ENCODE measurements at places on chromosomes 1 and 21.
A peak's percentile ranks its signal among the peaks of the same experiment; 100 is the strongest.

GRCh38 chr21:29777160-29777559 lies 162.6 kb downstream of the GRIK1 start:
- no peak for DNase-seq

- DNase-seq: no peak
These were observed 24.2 kb downstream of the ZBTB18 start for GRCh38 chr1:244075247-244075722.

- peak; percentile 49 for DNase-seq
These were observed 416.4 kb downstream of the PTBP2 start for GRCh38 chr1:97137862-97138514.

DNA sequence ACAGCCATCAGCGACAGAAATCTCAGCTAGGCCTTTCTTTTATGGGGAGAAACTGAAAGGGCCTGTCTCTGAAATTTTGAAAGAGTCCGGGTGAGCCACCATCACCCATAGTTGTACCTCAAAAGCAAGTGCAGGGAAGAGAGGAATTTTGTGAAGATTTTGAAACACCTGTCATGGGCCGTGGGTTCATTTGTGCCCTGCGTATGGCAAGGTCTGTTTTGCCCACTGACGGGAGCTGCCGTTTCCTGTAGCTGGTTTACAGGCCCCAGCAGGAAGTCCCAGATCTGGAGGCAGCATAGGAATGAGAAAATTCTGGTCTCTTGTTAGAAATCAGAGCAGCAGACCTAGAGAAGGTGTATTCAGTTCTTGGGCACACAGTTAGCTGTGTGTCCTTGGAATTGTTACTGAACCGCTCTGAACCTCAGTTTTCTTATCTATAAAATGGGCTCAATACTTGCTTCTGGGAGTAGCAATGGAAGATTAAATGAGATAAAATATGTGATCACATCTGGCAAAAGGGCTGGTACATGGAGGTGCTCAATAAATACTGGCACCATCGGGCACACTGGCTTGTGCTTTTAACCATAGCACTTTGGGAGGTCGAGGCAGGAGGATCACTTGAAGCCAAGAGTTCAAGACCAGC lies 52.5 kb downstream of the MAN1C1 start:
- no peak for DNase-seq

DNA sequence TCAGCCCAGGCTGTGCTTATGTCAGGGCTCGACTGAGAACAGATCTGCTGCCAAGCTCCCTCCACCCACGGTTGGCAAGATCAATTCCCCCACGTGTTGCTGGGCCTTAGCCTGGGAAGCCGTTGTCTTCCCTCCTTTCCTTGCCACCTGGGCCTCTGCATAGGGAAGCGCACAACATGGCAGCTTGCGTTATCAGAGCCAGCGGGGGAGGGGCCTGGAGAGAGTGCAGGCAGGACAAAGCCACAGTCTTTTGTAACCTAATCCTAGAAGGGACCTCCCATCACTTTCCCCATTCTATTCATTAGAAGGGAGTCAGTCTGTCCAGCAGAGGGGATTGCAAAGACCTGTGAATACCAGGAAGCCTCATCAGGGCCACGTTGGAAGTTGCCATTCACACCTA lies 17.0 kb upstream of the IGSF21 start:
- no peak for DNase-seq

DNA sequence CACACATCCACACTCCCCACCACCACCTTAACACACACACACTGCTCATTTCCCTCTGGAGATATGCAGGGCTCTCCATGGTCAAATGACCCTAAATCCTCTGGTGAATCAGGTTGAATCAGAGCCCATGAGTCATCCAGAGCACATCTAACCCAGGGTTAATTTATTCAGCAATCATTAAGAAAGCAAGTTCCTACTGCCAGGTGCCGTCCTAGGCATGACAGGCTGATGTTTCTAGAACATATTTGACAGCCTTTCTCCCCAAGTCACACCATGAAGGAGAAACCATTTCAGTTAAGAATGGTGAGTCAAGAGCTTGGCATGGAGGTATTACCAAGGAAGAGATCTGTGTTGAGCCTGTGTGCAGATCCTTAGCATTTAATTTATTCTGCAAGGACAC lies 194.3 kb upstream of the CAMK1G start:
- DNase-seq: peak; percentile 47

GRCh38 chr21:44065428-44065827 lies 41.8 kb upstream of the PWP2 start:
- DNase-seq: peak; percentile 70

DNA sequence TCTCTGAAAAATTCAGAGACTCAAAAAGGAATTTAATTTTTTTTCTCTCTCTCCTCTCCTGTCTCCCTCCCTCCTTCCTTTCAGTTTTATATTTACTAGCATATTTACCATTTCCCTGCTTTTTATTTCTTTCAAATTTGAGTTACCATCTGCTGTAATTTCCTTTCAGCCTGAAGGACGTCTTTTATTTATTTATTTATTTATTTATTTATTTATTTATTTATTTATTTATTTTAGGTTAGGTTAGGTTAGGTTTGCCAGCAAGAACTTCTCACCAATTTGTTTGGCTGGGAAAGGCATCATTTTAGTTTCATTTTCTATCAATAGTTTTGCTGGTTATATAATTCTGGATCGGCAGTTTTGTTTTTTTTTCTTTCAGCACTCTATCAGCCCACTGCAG lies 231.7 kb upstream of the ZRANB2 start:
- no peak for DNase-seq

DNA sequence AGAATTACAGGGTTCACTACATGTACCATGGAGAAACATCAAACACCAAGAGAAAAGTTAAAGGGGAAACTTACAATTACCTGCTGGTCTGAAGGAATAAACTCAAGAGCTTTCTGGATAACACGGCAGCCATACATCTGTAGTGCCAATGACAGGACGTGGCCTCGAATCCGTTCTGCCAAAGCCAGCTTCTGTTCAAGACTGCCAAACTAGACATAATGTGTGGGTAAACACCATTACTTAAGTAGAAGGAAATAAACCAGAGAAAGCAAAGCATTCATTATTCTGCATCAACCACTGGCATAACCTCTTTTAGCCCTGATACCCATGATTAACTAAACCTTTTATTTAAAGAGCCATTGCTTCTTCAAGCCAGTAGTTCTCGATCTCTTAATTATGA lies 41.5 kb upstream of the SDC3 start:
- DNase-seq: no peak

DNA sequence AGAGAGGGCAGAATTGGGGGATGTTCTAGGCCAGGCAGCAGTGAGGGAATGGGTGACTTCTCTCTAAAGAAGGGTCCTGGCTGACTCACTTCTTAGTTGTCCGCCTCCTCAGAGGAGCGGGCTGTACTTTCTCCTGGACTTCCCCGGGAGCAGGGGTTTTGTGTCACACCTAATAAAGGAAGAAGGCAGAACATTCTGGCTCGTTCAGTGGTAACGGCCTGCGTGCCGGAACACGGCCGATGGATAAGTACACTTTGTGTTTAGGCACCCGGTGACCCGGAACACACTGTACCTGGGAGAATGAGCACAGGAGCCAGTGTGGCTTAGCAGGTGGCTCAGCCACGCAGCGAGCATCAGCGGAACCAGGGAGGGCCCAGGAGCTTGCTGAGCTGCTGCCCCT lies 84.7 kb downstream of the FBXO2 start:
- no peak for DNase-seq

- DNase-seq: no peak
These were observed 6.8 kb downstream of the LAMC1 start for GRCh38 chr1:183030053-183030452.

DNA sequence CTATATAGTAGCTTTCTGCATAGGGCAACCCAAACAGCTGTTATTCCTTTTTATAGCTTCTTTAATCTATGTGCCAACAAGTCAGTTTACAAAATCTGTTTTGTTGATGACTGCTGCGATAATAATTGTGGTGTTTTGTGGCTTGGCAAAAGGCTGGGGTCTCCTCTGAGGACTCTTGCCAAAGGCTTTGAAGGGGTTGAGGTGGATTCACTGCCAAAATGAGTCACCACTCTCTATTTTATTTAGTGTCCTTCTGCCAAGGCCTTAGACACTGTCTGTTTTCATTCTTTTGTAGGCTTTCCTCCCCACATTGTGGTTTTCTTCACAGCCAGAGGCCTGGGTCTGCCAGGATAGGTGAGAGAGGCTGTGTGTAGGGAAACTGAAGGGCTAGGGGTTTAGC lies 161.8 kb downstream of the NFIA start:
- DNase-seq: no peak

- no peak for DNase-seq
These were observed 52.1 kb downstream of the KCNAB2 start for GRCh38 chr1:6097824-6098223.

DNA sequence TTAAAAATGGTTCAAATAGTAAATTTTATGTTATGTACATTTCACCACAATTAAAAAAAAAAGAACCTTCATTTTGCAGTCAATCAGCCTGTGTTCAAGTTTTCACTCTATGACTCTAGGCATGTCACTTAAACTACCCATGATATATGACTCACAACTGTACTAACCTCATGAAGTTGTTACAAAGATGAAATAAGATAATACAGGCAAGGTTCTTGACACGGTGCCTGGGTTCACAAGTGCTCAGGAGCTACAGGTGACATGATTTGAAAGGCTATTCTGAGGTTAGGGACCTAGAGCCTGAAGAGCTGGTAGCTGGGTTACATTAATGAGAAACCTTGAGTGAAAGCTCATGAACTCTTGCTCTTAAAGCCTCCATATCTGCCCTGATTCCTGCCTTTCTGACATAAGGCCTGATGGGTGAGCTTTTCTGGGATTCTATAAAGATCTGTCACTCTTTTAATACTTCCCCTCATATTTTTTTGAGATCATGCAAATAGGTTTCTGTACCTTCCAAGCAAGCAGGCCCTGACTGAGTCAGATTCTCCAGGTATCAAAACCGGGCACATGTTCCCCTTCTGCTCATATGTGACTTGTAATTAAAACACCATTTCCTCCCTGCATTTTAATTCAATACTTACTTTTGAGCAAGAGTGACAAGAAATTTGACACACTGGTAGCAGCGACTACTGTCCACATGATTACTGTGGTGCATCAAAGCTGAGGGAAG lies 34.0 kb downstream of the PCSK9 start:
- DNase-seq: no peak

GRCh38 chr1:23466423-23466989 lies 17.5 kb downstream of the ASAP3 start:
- DNase-seq: no peak

DNA sequence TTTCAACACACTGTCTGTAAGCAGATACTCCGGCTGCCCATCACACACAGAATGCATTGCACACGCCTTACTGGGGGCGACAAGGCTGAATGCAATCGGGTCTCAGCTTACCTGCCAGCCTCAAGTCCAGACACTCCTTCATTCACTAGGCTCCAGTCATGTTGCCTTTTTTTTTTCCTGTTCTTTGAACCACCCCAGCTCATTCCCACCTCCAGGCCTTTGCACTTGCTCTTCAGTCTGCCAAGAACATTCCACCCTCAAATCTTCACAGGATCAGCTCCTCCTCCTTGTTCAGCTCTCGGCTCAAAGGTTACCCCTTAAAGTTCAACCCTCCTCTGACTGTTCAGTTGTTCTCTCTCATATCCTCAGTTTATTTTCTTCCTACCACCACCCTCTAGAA lies 181.9 kb upstream of the ESRRG start:
- no peak for DNase-seq

GRCh38 chr1:245153081-245153551 lies 1.7 kb upstream of the KIF26B start:
- DNase-seq: peak; percentile 82

- no peak for DNase-seq
These were observed 86.7 kb upstream of the ZRANB2 start for GRCh38 chr1:71167505-71167904.

- DNase-seq: no peak
These were observed 1.1 kb downstream of the MRPS6 start for GRCh38 chr21:34074283-34075090.

DNA sequence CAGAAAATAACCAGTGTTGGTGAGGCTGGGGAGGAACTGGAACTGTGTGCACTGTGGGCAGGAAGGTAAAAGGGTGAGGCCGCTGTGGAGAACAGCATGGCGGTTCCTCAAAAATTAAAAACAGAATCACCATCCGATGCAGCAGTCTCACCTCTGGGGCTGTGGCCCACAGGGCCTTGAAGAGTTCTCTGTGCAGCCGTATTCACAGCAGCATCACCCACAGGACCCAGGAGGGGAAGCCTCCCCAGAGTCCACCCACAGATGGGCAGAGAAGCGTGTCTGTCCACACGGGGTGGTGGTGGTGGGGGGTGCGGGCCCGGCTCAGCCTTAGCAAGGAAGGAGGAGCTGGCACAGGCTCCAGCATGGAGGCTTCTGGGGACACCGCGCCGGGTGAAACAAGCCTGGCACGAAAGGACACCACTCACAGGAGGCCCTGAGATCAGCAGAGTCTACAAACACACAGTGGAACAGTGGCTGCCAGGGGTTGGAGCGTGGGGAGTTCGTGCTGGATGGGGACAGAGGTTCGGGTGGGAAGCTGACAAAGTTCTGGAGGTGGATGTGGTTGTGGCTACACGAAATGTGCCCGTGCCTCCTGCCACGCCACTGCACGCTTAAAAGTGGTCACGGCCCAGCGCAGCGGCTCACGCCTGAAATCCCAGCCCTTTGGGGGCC lies 11.5 kb downstream of the MORN1 start:
- no peak for DNase-seq

GRCh38 chr1:242056988-242057744 lies 58.3 kb upstream of the MAP1LC3C start:
- DNase-seq: no peak

DNA sequence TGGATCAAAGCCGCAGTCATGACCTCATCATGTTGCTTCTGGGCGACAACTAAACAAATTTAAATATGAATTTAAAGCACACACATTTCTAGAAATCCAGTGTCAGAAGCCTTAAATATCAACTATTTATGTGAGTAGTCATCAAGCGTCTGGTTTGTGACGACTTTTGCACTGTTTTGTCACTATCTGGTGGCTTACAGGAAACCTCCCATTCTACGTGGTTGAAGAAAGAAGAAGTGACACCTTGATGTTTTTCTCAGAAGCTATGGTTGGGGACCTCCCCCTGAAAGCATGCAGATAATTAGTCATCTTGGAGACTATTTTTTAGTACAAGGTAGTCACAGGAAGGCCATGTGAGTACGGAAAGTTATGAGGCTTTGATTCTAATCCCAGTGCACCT lies 58.5 kb downstream of the TENT5C start:
- no peak for DNase-seq

- DNase-seq: no peak
These were observed 31.8 kb upstream of the RGS2 start for GRCh38 chr1:192776998-192777397.

DNA sequence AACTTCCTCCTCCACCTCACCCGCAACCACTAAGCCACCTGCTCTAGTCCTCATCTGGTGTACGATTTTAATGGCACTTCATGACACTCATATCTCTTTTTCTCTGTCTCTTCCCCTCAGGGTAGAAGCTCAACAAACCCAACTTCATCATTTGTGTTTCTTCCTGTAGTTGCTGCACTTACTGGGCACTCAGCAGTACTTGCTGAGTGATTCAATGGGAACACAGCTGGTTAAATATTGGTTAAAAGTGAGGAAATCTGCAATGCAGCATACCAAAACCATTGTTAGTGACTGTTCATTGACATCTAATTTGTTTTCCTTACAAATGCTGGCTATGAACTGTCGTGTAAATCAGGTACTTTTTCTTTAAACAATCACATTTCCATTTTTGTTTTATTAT lies 541.1 kb upstream of the PRMT6 start:
- no peak for DNase-seq

GRCh38 chr1:41222496-41222895 lies 19.6 kb downstream of the SCMH1 start:
- peak; percentile 6 for DNase-seq
